NCI-H526 treated with DMSO at 0.1 percent for 48 hours (cell line): ENCODE measurements at places on chromosomes 1 and 21.

- no peak for DNase-seq
Measured at GRCh38 chr21:34770576-34770975, 101.8 kb downstream of the CLIC6 start.

DNA sequence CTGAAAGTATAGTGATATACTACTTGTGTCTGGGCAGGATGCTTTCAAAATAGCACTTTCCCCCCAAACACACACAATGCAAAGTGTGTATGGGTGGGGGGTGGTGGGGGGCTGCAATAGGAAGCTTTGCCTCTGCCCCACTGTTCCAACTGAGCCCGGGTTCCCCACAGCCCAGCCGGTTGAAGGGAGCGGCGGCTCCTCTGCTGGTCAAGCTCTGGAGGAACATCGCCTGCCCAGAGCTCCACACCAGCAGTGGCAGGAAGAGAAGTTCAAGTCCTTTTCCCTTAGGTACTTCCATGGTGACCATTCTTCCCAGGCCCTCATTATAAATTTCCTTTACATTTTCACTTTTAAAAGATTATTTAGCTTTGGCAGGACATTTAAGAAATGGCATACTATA lies 74.9 kb downstream of the CAPZB start:
- DNase-seq, result no peak

GRCh38 chr1:106747232-106747631 lies 309.2 kb upstream of the PRMT6 start:
- no peak for DNase-seq

DNA sequence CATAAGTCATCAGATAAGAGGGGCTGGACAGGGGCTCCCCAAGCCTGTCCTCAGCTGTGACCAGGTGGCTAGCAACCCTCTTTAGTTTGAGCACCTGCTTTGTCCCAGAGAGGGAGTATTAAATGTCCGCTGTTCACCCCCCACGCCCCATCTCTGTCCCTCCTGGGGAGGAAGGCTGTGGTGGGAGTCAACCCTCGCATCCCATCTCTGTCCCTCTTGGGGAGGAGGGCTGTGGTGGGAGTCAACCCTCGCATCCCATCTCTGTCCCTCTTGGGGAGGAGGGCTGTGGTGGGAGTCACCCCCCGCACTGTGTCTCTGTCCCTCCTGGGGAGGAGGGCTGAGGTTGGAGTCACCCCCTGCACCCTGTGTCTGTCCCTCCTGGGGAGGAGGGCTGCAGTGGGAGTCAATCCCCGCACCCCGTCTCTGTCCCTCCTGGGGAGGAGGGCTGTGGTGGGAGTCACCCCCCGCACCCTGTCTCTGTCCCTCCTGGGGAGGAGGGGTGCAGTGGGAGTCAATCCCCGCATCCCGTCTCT lies 72.6 kb upstream of the ABCG1 start:
- DNase-seq, result no peak

GRCh38 chr1:111241797-111242196 lies 14.3 kb downstream of the CHI3L2 start:
- DNase-seq, result no peak

- no peak for DNase-seq
Measured at GRCh38 chr21:44357064-44357837, 3.8 kb downstream of the TRPM2 start.

GRCh38 chr1:39917825-39918224 lies 16.1 kb upstream of the MYCL start:
- no peak for DNase-seq

DNA sequence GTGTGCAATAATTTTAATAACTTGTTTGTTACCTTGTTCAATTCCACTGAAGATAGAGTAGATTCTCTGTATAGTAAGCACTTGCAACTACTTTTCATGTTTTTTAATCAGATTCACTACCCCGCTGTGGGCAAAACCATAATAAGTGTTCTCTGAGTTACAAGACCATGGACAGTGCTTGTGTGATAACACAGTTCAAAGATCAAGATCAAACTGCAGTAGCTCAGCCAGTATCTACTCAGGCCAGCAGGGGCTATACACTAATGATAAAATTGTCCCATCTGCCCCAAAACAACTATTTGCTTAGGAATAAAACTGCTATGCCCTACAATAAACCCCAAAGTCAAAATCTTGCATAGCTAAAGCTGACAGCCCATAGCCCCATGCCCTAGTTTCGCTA lies 129.6 kb downstream of the LRRC7 start:
- DNase-seq, result no peak

DNA sequence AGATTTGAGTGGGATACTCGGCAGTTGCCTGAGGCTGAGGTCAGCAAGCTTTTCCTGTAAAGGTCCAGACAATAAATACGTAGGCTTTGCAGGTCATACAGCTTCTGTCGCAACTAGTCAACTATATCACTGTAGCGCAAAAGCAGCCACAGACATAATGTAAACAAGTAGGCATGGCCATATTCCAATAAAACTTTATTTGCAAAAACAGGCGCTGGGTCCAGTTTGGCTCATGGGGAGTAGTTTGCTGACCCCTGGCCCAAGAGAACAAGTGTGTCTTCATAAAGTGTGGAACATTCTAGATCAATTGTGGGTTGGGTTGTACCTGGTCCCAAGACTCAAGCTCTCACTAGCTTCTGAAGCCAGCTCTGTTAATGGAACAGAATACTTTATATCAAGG lies 78.8 kb downstream of the MIS18A start:
- DNase-seq, result no peak

- peak; percentile 70 for DNase-seq
Measured at GRCh38 chr1:41122851-41123518, 101.5 kb upstream of the SLFNL1 start.

- no peak for DNase-seq
Measured at GRCh38 chr1:22880174-22880601, 92.5 kb downstream of the LACTBL1 start.

GRCh38 chr21:45642122-45642813 lies 1.3 kb upstream of the PCBP3 start:
- DNase-seq, result no peak

DNA sequence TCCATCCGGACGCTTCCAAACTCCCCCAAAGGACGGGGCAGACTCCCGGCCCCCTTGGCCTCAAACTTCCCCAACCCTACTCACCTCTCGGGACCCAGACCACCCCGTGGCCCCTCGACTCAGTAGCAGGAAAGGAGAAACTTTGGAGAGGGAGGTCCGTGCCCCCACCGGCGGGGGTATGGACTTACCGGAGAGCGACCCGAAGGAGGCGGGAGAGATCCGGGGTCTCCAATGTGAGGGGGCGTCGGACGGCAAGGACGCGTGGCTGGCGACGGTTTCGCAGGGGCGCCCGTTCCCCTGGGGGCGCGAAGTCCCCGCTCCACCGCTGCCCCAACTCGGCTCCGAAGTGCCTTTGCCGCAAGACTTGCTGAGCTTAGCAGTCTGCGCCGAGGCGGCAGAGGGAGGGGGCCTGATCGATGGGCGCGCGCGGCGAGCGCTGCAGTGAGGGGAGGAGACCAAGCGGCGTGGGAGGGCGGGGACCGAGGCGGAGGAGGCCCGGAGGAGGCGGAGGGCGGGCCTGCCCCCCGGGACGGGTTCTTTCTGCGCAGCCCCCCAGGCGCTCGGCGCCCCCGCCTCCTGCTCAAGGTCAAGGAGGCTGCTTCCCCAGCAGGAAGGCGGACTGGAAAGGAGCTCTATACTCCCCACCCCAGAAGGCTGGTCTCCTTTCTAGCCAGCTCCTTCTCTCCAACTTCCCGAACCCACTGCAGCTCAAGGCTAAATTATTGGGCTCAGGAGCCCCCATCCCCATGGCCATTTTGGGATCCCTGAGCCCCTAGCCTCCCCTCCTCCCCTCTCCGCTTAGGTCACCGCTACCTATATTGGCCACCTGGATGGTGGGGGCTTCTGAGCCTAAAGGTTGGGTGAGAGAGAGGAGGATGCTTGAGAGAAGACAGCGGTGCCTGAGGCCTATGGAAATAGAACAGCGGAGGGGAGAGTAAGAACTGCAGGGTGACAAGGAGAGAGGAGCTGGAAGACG lies at the start of gene SYT2:
SYT2 (minus strand) TSS at position 385 of the 976 bp plus-strand sequence. CDS start 104,682 bp downstream, outside the sequence.
- DNase-seq, result no peak

GRCh38 chr1:183844806-183845205 lies 39.9 kb downstream of the RGL1 start:
- no peak for DNase-seq

DNA sequence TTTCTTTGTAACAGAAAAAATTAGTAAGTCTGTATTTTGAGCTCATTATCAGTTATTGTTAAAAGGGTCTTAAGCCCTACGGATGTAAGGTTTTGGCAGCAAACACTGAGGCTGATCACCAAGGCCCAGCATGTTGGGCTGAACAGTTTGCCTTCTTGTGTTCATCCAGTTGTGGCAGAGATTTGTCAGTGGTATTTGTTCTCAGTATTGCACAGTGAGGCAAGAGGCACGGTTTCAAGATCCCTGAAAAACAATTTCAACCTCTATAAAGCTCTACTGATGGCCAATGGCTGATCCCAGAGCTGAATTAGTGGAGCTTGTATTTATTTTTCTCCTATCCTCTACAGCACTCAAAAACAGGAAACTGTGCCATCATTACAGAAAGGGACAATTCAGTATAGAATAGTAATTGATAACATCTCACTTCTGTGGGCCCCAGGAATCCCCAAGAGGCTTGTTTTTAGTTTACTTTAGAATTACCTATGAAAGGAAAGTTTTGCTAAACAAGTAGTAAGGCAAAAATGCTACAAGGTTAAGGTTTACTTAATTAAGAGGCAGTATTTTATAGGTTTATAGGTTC lies 191.8 kb upstream of the RAB4A start:
- no peak for DNase-seq

DNA sequence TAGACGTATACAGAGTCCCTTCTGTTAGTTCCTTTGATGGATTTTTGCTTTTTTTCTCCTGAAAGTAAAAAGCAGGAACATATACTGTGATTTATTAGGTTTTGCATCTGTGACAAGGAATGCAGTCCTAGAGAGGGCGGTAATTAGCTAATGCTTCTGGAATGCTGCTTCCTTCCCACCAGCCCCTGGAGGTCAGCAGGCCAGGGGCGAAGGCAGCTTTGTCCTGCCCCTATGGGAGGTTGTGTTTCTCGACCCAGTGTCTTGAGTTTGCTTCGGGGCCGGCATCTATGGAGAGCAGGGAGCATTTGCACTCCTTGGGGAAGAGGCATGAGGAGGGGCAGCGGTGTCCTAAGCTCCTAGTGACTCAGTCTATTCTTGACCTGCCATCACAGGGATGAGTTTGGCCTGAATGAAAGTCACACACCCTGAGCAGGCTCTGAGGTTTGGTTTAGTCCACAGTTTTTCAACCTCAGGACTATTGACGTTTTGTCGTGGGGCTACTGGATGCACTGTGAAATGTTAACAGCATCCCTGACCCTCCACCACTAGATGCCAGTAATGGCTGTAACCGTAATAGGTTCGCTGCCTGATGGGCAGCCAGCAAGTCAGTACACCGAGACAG lies 85.0 kb upstream of the KCNJ15 start:
- DNase-seq, result no peak

GRCh38 chr1:8211883-8212579 lies 105.9 kb upstream of the SLC45A1 start:
- DNase-seq, result no peak

DNA sequence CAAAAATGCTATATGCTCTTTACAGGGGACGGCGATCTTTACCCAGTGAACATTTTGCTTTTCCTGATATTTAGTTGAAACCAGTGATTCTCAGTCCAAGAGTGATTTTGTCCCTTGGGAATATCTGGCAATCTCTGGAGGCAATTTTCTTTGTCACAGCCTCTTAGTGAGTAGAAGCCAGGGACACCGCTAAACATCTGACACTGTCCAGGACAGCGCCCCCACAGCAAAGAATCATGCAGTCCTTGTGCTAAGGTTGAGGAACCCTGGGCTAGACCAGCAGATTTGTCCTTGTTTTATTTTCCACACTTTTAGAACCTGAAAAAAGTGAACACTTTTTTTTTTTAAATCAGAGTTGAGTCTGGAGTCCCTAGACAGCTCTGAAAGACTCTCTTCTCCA lies 13.1 kb downstream of the EVA1C start:
- no peak for DNase-seq
